Left cardiac atrium (tissue), 4 donors: ENCODE measurements at places on chromosomes 1 and 21. TPM values are rescaled to one million over a fixed set of nuclear protein-coding genes. Genes with fewer than 3 reads are reported as not detected.
A peak's percentile ranks its signal among the peaks of the same experiment; 100 is the strongest.

- no peak for DNase-seq
Observed at GRCh38 chr1:214427871-214428277, 123.5 kb downstream of the PTPN14 start.

GRCh38 chr1:246591504-246591903 lies 25.2 kb downstream of the CNST start:
- DNase-seq = no peak

The IL20 gene
- not detected for total RNA-seq

GRCh38 chr1:204819495-204819894 lies 51.2 kb upstream of the NFASC start:
- DNase-seq = no peak

DNA sequence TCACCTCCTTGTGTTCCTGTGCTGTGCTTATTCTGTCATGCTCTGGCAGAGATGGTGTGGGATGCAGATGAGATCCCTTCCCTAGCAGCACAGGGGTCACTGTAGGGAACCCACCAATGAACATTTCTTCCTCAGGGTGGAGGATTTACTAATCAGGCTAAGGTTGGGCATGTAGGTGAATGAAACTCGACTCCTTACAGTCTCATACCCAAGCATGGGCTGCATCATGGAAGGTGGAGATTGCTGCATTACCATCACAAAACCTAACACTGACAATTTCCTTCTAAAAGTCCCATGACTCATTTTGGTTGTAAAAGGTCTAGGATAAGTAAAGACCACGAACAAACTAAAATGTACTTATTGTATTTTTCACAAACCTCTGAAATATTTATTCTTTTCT lies 399.9 kb downstream of the DSCAM start:
- DNase-seq = no peak

DNA sequence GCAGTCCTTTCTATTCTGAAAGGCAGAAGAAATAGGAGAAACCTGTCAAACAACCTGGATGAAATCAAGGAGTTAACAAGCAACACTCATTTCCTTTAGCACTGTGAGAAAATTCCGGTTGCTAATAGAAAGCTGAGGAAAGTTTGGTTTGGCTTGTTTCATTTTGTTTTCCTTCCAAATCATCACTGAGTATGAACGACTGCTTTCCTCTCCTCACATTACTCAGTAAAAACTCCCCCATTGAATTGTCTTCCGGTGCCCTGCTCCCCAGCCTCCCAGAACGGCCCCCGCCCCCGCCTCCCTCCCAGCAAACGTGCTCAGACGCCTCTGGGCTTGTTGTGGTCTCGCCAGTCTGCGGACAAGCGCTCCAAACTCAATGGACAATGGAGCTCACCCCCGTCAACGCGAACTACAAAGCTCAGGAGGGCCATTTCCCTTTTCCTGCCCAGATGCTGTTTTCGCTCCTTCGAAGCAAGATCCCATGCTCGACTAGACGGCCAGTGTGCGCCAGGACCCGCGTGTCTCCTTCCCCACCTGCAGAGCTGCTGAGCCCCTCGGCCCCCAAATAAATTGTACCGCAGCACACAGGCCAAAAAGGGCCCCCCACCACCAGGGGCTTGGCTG lies 747 bp downstream of the STX6 start:
- DNase-seq = peak; percentile 73

DNA sequence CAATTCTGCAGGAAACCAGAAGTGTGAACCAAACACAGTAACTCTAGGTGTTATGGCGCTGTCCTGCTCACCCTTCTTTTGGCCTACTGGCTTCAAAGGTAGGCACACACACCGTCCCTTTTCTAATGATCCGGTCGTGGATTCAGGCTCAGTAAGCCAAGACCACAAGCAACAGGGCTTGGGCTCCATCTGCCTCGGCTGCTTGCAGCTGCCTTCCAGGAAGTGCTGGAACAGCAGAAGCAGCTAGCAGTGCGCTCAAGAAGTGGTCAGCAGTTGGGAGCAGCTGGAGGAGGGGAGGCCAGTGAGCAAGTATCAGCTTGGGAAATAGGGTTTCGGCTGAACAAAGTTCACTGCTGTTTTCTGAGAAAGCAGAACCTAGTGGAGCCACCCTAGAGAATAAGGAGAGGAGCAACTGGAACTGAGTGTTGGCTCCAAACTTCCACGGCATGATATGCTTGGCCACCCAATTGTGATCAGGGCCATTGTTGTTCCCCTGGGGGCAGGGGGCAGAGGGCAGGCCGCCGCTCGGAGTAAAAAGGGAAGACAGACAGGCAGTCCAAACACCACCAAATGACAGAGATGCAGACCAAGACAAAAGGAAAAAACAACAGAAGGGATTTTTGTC lies 173.4 kb downstream of the TOMM20 start:
- peak; percentile 76 for DNase-seq

DNA sequence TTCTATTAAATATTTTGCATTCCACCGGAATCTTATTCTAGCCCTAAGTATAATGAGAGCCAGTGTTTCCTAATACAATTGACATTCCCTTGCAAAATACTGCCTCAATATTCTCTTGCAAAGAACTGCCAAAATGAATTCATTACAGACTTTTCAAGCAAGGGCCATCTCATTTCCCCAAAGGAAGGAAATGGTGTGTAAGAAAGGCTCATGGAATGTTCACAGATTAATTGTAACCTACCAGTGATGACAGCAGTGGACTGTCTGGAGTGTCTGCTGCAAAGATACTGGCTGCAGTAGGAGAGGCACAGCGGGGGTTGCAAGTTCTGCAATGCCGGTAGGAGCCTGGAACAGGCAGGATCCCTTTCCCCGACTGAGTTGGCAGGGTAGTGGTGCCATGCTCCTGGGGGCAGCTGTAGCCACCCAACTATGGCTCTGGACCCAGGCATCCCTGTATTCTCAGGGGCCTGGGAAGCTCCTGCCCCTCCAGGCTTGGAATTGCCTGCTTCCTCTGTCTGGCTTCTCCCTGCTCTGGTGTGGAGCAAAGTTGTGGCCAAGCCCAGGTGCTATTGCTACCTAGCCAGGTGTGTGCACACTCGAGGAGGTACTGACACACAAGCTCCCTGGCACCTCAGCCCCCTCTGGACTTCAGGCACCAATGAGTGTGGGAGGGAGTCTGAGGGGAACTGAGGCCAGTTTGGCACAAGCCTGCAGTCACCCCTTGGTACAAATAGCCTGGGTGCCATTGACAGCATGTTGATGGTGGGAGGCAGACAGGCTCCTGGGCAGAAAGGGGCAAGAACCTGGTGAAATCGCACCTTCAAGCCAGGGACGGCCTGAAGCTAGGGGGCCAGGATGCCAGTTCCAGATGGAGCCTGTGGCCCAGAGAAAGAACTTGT lies 1371.0 kb downstream of the KCNT2 start:
- no peak for DNase-seq

GRCh38 chr1:117339866-117340700 lies 27.2 kb upstream of the MAN1A2 start:
- no peak for DNase-seq

DNA sequence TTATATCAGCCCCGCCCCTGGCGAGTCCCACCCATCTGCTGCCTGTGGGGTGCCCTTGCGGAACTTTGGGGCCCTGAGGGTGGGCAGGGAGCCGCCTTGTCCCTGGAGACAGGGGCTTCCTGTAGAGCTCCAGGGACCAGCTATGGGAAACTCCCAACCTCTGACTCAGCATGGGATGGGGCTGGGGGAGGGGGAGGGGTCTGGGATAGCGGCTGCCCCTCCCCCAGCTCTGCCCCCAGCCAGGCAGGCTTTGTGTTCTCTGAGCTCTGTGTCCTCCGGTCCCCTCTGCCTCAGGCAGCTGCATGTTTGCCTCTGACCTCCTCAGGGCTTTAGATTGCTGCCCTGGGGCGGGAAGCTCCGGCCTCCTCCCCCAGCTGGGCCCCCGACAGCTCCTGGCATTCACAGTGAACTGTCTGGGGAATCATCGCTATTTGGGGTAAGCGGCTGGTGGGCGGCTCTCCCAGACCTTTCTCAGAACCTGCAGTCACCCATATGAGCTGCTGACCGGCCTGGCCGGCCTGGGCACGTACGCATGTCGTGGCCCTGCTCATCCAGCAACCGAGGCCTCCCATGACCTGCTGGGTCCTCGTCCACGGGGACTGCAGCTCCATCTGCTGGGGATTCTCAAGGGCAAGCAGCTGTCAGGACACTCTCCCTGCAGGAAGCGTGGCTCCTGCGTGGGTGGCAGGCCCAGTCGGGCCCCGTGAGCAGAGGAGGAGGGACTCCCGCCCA lies 17.1 kb downstream of the ARHGEF16 start:
- peak; percentile 51 for DNase-seq
